ENCODE measurements at places on chromosomes 5 and 9. TPM values are rescaled to one million over a fixed set of nuclear protein-coding genes. Genes with fewer than 3 reads are reported as not detected.

SLC25A2 gene
- 0.20 TPM for total RNA-seq

GRCh38 chr9:14750821-14751220 is 28.3 kb upstream of the CER1 start:
- DNase-seq = no peak

GRCh38 chr5:93677359-93677891 is 64.0 kb downstream of the POU5F2 start:
- DNase-seq = no peak

SPATA31E1 gene
- total RNA-seq = not detected

PLPPR1 gene
- total RNA-seq = not detected

SV2C gene
- not detected for total RNA-seq

DNA sequence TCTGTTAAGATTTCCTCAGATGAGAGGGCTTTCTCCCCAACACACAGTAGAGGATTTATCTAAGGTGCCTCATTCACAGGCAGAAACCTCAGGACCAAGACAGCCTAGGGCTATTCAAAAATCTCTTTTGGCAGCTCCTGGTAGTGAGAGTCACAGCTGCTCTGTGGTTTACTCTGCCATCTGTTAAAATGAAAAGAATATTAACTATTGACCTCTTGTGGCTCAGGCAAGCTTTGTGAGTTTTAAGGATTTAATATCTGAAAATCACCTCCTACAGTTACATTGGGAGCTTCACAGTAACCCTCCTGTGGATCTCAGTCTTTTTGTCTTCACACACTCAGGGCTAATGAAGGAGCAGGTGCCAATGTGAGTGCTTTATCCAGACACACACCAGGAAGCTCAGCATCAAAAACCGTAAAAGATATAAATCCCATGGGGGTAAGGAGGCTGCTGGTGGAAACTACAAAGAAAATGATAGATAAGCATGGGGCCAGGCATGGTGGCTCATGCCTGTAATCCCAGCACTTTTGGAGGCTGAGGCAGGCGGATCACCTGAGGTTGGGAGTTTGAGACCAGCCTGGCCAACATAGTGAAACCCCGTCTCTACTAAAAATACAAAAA is 29.7 kb downstream of the PPP1R2B start:
- no peak for DNase-seq

DNA sequence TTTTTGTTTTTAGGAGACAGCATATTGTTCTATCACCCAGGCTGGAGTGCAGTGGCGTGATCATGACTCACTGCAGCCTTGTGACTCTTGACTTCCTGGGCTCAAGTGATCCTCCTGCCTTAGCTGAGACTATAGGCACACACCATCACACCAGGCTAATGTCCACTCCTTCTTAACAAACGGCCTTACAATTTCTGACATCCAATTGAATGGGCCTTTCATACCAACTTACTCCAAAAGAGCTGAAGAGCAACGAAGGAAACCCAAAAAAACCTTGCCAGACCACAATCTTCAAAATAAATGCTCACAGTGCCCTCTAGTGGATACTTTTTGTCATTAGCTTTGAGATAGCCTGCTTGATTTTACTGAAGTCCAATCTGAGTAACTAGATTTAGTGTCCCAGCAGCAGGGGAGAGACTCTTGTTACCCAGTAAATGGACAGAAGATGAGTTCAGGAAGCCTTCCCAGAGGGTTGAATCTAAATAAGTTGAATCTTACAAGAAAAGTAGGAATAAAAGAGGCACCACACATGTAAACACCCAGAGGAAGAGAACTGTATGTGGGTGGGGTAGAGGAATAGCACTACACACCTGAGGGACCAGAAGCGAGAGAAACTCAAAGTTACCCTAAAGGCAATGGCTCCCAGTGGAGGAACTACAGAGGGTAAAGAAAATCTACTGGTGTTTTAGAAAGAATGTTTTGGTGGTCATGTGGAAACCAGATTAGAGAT is 9.3 kb downstream of the ZNF622 start:
- DNase-seq = no peak

GLRX gene
- 17.2 TPM for total RNA-seq

C9orf57 gene
- not detected for total RNA-seq

- DNase-seq = no peak
Measured at GRCh38 chr5:102975457-102976182, 144.3 kb downstream of the GIN1 start.

GRCh38 chr5:139131921-139132432 is 66.2 kb downstream of the SIL1 start:
- DNase-seq = no peak

DNA sequence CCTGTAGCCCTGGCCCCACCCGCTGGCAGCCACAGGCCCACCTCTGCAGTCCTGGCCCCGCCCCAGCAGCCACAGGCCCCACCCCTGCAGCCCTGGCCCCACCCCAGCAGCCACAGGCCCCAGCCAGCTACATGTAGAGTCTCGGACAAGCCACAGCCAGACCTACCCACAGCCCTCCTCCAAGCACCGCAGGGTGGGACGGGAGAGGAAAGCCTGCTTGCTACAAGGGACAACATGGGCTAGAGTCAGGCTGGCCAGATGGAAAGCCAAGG is 49.5 kb upstream of the SARDH start:
- no peak for DNase-seq

MEIKIN gene
- not detected for total RNA-seq
